Dorsolateral prefrontal cortex (tissue), 122 donors: ENCODE measurements at places on chromosomes 7 and 10. TPM values are rescaled to one million over a fixed set of nuclear protein-coding genes. Genes with fewer than 3 reads are reported as not detected.

GRCh38 chr7:116138202-116138801 lies 72.0 kb upstream of the TES start:
- DNase-seq = no peak

DNA sequence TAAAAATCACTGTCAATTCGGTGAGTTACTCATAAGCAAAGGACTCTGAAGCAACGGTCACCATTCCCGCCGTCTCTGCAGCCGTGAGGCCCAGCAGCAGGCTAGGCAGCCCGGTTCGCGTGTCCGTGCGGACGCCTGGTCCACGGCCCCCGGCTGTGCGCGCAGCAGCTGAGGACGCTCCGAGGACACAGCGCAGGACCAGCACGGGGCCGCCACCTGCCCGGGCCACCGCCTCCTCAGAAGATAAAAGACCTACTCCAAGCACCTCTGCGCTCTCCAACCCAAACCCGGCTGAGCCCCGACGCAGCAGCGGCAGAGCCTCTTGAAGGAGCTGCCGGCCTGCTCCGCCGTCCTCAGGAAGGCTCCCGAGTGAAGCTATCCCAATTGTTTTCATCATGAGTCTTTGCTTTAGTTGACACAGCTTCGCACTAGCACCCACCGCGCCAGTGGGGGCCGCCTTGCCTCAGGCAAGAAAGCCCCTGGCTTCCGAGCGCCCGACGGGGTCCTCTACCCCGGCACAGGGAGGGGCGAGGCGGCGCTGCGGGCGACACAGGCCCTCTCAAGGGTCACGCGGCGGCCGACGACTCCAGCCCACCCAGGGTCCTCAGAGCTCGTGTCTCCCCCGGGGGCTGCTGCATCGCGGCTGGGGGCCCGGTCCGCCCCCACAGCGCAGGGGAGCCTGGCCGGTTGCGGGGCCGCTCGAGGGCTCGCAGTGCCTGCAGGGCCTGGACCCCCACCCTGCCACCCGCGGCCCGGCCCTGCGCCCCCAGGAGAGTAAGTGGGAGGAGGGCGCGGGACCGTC lies 16.9 kb upstream of the GPR146 start:
- DNase-seq = peak; percentile 58

DNA sequence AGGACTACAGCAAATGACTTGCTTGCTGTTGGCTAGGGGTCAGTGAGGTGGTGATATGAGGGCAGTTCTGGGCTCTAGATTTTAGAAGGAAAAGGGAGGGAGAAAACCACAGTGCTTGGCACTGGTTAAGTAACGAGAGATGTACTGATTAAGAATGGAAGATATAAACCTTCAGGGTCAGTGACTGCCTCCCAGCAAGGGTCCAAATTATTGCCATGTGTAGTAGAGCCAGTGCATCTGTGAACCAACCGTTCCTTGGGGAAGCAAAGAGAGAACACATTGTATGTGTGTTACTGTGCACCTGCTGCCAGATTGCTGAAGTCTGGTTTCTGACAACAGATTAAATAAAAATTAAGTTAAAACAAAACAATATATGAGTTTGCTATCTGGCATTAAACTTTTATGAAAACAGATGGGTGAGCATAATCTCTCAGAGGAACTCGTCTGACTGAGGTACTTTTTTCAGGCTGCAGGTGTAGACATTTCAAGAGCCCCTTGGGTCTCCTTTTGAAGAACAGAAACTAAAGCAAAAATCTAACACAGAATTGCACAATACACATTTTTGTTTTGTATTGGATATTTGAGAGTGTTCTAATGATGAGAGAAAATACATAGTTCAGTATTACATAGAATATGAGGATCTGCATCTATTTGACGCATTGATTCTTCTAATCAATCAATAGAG lies 1120.6 kb downstream of the SORCS3 start:
- DNase-seq = no peak

- DNase-seq = no peak
Observed at GRCh38 chr7:84678841-84679240, 484.3 kb upstream of the SEMA3A start.

DNA sequence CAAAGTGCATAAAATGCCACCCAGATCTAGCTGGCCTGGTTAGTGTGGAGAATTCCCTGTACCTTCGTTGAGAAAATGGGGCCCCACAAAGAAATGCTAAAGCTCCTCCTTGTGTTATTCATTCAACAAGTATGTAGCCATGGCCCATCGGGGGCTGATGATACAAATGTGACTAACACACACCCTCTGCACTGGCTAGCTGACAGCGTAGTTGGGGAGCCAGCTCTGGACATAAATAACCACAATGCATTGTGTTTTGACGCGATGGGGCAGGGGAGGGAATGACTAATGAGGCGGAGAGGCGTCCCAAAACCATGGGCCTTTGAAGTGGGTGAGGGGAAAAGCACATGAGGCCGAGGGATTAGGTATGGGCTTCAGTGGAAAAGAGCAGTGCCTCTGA lies 28.2 kb upstream of the ASL start:
- no peak for DNase-seq

The ODAD2 gene
- 0.90 TPM for total RNA-seq

The PON1 gene
- total RNA-seq = 1.0 TPM
